ENCODE measurements at places on chromosomes 6 and 20.

GRCh38 chr20:12728782-12729181 lies 280.0 kb upstream of the SPTLC3 start:
- DNase-seq = no peak

DNA sequence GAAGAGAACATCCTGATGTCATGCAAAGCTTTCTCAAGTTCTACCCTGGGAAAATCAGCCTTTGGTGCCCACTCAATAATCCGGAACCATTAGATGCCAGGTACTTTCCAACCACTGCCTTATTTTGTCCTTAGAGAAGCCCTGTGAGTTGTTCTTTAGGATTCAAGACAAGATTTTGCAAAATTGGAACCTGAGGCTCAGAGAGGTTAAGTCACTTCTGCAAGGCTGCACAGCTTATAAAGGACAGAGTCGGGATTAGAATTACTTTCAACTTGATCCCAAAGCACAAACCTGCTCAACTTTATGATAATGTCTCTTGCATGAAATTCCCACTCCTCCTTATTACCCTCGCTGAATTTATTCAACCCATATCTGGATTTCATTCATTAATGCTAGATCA lies 287.2 kb downstream of the PTPRT start:
- no peak for DNase-seq

GRCh38 chr6:1107578-1107977 lies 204.3 kb upstream of the FOXQ1 start:
- no peak for DNase-seq

DNA sequence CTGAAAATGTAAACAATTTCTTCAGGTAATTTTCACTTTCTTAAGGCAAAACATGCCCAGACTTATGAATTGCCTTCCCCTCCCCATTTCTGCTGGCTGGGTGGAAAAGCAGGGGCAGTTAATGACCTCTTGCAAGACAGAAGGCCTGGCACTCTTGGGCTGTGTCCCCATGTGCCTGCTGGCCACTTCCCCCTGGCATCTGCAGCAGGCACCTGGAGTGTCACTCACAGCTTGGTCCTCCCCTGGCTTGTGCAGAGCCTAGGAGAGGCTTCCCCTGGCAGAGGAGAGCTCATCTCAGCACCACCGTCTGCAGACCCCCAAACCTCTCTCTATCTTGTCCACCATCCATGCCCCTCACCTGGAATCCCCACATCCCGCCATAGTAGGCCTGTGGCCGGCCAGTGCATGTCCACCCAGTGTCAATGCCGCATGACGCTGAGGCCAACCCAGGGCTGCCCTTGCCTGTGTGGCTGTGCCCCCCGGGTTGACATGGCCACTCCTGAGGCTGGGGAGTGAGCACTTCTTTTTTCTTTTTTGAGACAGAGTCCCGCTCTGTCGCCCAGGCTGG lies 83.5 kb upstream of the SLC22A23 start:
- no peak for DNase-seq

GRCh38 chr6:159727717-159728445 lies 575 bp downstream of the WTAP start:
- DNase-seq = no peak

DNA sequence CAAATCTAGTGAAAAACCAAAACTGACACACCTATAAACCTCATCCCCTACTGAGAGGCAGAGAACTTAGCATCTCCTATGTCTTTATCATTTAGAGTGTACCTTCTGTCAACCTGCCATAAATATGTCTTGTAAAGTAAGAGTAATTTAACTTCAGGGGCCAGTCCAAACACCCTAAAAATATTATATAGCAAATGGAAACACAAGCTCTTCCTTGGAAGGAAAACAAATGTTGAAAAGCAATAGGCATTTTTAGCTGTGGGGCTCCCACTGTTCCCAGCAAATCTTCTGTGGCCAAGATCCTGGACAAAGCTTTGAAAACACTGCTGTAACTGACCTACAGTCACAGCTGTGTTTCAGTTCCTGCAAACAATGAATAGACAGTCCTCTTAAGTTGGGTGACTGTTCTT lies 140.0 kb upstream of the RNF217 start:
- no peak for DNase-seq

GRCh38 chr20:25992146-25992545 lies 295.5 kb upstream of the ZNF337 start:
- no peak for DNase-seq

DNA sequence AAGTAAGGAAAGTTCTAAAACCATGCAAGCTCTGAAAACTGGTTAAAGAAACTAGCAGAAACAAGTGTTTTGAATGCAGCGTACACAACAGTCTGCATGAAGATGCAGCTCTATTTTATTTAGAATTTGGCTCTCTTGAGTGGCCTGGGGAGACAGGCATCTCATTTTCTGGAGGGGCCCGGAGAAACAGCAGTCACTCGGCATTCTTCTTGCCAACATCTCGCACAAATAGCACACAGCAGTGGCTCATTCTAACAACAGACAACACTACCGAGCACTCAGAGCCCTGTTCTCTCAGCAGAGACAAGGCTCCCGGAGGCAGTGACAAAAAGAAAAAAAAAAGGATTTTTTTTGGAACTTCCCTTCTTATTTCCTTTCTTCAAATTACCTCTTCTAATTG lies 108.5 kb upstream of the STMND1 start:
- DNase-seq = no peak

DNA sequence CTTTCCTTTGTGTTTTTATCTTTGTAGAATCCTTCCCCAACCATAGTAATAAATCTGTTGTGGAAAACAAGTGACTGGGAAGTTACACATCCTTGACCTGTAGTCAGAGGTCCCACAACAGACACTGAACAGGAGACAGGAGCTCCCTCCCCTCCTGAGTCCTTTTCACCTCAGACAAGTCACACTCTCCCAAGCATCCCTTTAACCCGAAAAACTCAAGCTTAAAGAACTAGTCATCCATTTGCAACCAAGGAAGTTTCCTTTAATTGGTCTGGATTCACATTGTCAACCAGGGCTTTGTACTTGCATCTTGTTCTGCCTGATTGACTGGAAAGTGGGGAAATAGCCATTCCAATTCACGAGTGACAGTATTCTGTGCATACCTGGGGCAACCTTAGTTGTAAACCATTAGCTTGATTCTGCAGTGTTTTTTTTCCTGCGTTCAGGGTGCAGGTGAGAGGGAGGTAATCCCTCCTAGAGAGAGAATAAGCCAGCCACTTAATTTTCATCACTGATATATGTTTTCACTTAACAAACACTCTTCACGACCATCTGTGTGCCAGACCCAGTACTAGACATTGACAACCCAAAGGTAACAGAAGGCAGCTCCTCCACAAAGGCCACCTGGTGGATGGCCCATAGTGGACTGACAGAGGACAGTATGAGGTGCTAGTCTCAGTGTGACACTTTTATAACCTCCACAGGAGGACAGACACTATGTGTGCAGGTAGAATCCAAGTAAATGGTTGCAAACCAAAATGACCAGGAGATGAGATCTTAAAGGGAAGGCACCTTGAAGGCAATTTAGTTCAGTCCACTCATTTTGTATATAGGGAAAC lies 112.4 kb downstream of the SLX4IP start:
- DNase-seq = no peak

DNA sequence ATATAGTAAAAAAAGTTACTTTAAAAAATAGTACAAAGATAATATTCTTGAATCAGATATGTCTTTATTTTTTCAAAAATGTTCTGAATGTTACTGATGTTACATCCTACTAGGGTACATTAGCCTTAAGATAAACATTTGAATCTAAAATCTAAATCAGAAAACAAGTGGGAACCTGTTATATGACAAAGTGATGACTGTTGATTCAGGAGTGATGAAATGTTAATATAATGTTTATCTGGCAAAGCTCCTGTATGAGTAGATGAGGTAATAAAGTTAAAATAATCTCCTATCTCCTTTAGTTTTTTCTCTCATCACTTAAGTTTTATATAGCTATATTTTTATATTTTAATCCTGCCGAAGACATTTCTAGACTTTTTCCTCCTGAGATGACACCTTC lies 4.2 kb downstream of the DOP1A start:
- DNase-seq = no peak

DNA sequence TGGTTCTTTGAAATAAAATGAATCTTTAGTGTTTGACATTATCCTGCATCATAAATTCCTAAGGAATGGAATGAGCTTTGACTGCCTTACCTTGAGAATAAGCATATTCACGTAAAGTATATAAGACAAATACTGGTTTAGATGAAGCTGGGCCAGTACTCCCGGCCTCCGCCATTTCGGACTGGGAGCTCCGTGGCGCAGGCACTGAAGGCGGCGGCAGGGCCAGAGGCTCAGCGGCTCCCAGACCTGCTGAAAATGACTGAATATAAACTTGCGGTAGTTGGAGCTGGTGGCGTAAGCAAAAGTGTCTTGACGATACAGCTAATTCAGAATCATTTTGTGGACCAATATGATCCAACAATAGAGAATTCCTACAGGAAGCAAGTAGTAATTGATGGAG lies 76.2 kb upstream of the FAM83B start:
- DNase-seq = no peak

DNA sequence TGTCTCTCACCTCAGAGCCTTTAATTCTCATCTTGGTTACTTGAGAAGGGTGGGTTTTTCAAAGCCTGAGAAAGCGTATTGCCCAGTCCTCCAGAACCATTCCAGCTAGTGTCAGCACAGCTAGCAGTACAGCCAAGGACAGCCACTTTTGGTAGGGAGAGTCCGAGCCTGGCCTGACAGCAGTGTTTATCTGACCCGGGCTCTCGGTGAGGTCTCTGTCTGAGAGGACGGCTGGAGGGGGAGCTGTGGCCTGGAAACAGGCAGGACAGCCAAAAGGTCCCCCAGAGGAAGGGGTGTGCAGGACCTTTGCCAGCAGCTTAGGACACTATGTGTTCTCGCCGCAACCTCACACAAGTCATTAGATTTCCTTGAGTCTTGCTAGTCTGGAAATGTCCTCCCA lies 38.8 kb downstream of the LYRM2 start:
- no peak for DNase-seq

- DNase-seq = no peak
Observed at GRCh38 chr6:101114703-101115102, 233.6 kb upstream of the ASCC3 start.

- DNase-seq = no peak
Observed at GRCh38 chr6:50289366-50289765, 239.6 kb upstream of the DEFB112 start.

DNA sequence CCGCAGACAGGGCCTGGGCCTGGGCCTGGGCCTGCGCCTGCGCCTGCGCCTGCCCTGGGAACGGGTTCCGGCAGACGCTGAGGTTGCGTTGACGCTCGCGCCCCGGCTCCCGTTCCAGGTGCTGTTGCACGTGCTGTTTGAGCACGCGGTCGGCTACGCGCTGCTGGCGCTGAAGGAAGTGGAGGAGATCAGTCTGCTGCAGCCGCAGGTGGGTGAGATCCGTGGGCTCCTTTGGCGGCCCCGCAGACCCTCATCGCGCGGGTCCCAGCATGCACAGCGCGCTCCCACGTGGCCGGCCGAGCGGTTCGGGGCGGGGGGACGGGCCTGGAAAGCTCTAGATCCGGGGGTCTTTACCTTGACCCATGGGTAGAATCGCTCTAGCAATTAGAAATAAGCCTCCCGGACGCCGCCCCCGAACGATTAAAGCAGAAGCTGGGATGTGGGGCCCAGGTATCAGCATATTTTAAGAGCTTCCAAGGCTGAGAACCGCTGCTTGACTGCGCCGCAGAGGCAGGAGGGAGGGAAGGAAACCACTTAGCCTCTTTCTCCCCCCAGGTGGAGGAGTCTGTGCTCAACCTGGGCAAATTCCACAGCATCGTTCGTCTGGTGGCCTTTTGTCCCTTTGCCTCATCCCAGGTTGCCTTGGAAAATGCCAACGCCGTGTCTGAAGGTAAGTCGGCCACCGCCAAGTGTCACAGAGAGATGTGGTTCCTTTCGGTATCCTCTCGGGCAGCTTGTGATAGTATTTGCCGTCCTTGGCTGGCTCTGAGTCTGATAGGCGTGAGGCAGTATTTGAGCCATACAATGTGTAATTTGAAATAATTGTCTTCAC lies 508 bp downstream of the NOP56 start:
- no peak for DNase-seq

DNA sequence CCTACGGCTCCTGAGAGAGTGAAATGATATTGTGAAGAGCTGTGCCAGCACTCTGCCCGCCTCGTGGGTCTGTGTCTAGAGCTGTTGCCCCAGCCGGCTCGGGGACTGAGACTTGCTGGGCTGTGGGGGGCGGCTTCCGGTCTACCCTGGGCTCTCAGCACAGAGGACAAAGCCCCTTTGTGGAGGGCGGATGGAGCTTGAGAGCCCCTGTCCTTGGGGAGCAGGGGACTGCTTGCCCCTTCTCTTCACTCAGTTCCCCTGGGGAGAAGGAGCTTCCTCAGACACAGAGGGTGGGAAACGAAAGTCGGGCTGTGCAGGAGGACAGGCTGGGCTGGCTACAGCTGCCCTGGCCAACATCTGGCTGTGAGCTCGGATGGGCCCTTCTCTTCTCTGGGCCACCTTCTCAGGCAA lies 11.0 kb downstream of the SRC start:
- DNase-seq = no peak

DNA sequence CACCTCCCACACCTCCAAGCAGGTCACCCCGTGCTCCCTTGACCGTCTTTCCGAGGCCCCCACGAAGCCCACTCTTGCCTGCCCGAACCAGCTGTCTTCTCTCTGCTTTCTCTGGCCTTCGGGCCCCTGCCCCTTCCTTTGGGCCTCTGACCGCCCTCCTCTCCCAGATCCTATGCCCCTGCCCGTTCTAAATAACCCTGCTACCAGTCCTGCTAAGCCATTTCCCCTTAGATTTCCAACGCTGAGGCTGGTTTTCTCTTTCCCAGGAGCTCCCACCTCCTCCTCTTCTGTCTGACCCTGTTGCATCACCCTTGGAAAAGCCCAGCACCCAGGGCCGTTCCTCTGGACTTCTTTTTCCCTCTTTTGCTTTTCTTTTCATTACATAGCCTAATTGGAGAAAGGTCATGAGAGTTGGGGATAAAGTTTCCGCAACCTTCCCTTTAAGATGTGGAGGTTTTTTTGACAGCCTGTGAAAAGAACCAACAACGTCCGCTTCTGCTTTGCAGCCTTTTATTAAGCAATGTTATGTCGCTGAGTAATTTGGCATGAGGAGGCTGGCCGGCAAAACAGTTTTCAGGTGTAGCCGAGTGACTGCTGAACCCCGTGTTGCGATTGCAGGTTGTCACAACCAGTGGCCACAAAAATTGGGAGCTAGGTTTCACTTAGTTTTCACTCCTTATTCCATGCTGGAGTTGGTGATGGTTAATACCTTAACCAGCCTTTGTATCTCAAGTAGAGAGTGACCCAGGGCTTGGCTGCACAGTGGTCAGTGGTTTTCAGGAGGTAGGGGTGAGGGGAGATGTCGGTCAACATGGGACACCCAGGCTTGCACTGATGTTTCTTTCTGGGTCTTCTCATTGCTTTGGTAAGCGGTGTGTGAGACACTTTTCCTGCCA lies 970 bp downstream of the BLTP3A start:
- DNase-seq = no peak

Measured in effector memory CD4-positive, alpha-beta T cell (primary cell).